Karpas-422 (cell line): ENCODE measurements at places on chromosomes 3 and 15. TPM values are rescaled to one million over a fixed set of nuclear protein-coding genes. Genes with fewer than 3 reads are reported as not detected.

DNA sequence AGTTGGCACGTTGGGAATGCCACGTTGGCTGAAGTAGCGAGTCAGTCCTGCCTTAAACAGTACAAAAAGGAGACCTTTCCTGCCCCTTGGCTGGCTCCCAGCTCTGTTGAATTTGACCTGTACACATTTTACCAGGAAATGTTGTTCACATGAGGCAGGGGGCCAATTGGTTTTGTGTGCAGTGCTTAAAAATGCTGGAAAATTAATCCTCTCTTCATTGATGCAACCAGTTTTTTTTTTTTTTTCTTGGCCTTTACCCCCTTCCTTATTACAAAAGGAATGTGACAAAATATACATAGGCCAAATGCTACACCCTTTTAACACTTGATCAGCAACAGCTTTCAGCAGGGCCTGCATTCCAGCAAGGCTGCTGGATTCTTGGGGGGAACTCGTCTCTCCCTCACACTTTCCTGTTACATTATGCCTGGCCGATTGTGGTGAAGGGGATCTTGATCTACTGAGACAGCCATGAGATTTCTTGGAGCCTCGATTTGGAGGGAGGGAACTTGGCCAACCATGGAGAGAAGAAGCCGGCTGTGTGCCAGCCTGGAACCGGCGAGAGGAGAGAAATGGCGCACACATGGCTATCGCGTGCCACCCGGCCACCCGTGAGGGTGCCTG lies 93.1 kb downstream of the DNASE1L3 start:
- no peak for DNase-seq

- no peak for DNase-seq
Observed at GRCh38 chr3:64321747-64322146, 96.5 kb upstream of the PRICKLE2 start.

- no peak for DNase-seq
Observed at GRCh38 chr3:64094713-64095079, 71.4 kb upstream of the PSMD6 start.

- DNase-seq = no peak
Observed at GRCh38 chr3:190338717-190339116, 16.5 kb upstream of the CLDN1 start.

DNA sequence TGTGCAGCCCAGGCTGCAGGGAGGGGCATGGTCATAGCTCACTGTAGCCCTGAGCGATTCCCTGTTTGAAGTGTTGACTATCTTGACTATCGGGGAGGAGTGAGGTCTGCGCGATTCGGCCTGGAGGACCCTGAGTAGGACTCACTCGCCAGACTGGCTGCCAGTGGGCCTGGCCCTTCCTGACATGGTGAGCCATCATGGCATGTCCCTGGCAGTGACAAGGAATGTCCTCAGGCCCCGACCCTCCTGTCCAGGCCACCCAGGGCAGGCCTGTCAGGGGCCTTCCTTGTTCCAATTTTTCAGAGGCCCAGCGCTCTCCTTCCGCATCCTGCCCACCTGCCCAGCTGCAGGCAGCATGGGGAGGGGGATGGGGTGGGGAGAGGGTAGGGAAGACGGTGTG lies 5.2 kb upstream of the OCA2 start:
- DNase-seq = no peak

- DNase-seq = no peak
Observed at GRCh38 chr3:197889204-197889930, 60.6 kb upstream of the RPL35A start.

DNA sequence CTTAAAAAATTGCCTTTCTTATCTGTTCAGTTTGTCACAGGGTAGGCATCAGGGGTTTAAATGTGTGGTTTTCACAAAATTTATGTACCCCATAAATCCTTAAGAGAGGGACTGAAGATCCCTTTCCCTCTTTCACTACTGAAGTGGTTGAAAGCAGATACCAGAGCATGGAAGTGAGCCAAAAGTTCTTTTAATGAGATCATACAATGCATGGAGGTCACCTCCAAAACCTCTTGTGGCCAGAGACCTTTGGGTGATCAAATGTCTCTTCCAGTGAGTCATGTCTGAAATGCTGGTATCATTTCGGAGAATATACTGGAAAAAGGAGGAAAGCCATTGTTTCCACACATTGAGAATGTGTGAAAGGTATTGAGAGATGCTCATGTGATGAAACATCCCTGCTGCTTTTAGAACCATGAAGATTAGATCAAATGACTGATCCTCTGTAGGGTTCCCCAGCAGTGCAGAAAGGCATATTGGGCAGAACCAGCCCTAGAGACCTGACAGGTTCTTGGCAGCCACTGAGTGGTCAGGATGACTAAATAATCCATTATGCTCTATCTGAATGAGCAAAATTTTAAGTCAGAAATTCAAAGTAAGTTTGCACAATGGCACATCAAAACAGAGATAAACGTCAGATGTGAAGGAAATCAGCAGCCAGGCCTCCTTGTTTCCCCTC lies 165.8 kb upstream of the SLC2A2 start:
- no peak for DNase-seq

GRCh38 chr15:27448234-27448633 lies 477.3 kb downstream of the GABRG3 start:
- DNase-seq = no peak

DNA sequence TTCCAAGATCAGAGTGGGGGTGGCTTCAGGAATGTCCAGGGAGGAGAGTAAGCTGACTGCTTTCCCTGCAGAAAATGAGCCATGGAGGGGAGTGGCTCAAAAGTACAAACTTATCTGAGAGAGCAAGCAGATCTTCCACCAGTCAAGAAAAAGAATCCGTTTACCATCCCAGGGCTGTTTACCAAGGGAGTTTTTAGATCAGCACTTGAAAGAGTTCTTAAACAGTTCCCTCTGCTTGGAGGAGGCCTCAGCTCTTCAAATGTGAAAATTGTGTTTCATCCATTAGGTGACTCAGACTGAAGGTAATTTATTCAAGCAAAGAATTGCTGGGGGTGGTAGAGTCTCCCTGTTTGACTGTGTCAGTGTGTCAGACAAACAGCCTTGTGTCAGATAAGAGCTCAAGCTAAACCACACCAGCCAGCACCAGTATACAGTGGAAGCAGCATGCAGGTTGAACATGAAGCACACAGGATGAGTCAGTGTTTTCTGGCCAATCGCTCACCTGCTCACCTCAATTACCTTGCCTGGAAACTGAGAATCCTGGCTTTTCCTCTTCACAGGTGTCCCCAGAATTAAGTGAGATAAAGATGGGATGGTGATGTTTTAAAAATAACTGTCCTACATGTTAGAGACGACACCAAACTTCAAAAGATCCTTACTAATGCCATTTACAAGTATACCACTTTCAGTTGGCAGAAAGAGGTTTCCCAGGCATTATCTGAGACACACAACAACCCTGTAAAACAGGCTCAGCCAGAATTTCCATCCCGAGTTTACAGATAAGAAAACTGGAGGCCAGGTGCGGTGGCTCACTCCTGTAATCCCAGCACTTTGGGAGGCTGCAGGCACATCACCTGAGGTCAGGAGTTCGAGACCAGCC lies 21.7 kb downstream of the SH3BP5 start:
- no peak for DNase-seq

GRCh38 chr3:54150864-54151467 lies 28.6 kb downstream of the CACNA2D3 start:
- no peak for DNase-seq

DNA sequence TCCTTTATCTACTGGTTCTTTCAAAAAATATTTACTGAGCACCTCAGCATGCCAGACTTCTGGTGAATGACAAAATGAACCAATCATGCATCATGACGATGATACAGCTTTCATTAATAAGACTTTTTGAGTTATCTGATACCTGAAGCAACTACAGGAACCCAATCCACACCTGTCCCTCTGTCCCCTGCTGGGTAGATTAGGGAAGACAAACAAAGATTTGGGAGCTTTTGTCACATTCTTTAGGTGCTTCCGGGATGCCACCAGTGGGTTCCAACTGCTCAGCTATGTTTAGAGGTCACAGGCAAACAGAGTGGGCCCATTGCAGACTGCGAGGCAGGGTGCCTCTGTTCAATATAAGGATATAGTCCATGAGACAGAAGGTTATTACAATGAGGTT lies 1020.5 kb upstream of the CFAP20DC start:
- DNase-seq = no peak

- no peak for DNase-seq
Observed at GRCh38 chr3:154684440-154684839, 254.4 kb upstream of the GPR149 start.

DNA sequence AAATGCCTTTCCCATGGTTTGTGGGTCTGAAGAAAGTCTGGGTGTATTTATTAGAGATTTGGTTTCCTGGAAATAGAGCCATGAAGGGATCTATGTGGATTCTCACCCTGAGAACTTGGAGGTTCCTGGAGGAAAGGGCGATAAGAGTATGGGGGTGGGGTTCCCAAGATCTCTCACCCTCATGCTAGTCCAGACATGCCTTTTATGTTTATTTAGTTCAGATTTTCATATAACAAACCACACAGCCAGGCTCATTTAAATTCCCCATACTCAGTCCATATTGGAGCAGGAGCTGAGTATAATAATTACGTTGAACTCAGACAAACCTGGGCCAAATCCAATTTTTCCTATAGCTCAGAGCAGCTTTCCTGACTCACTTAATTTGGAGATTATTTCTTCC lies 566.6 kb downstream of the GOLGA6L6 start:
- no peak for DNase-seq

DNA sequence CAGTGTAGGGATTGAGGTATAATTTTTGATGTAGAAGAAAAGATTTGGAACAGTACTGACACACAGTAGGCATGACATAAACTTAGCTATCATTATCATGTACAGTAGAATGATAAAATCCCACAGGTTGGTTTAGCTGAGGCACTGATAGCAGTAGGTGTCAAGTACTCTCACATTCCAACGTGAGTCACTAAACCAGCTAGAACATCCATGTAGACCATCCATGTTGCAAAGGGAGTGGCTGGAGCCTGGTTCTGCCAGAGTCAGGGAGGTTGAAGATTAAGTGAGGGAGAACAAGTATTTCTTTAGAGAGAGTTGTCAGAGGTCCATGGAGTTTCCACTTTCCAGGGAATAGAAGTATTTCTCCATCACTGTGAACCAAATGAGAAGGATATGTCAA lies 157.2 kb upstream of the TMEM108 start:
- DNase-seq = no peak

DNA sequence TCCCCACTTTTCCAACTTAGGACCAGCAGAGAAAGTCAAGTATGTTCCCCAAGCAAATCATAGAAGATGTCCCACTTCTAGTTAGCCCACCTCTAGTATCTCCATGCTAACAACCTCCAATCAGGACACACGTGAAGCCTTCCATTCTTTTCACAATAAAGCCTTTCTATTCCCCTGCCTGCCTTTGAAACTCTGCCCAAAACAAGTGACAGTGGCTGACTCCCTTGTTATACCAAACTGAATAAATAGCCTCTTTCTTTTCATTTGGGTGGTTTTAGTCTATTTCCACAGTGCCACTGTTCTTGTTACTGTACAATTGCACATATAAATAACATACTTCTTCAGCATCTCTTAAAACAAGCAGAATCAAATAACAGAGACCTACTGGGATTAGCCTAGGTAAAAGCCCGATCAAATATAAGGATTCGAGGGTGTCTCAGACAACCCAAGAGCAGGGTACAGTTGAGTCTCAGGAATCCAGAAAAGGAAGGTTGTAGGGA lies 118.0 kb upstream of the NPHP3 start:
- no peak for DNase-seq

- no peak for DNase-seq
Observed at GRCh38 chr3:34504366-34504765, 705.9 kb downstream of the PDCD6IP start.

DNA sequence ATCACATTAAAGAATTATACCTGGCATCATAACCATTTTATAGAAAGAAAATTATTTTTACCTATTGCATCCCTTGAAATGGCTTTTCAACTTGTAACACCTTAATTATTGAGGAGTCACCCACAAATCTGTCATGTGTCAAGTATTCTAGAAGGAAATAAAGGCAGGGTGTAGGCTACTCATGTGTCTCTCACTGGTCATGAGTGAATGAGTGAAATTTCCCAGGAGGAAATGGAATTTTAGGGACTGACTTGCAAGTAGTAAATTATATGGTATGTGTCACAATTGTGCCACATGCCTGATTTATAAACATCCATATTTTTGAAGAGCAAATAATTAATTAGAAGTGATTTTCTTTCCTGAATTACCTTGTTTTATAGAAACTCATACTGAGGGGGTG lies 310.5 kb upstream of the ADAMTS9 start:
- DNase-seq = no peak

DNA sequence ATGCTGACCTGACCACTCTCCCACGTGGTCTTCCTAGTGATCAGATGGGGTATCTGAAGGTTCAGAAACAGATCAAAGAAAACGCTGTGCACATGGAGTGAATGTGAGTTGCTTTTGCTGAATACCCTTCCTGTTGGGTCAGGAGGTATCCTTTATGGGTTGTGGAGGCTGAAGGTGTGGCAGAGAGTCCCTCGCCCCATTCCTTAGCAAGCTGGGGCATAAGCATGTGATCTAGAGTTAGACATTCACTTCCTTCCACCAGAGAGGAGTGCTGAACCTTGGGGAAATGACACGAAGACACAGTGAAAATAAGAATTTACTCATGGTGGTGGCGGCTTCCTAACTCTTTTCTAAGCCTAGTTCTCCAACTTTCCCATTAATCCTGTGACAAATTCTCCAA lies 27.8 kb upstream of the SPTBN5 start:
- no peak for DNase-seq

- DNase-seq = no peak
Observed at GRCh38 chr15:48622237-48622636, 23.3 kb downstream of the FBN1 start.

- no peak for DNase-seq
Observed at GRCh38 chr3:30604093-30604492, 2.3 kb upstream of the TGFBR2 start.

GRCh38 chr15:65210770-65211481 lies at the start of gene CILP:
Gene CILP, minus strand, starts transcription at chr15:65211473. Its CDS starts 1,718 bp downstream, at chr15:65209755.
- DNase-seq = no peak

- no peak for DNase-seq
Observed at GRCh38 chr3:28575746-28576613, 227.4 kb upstream of the AZI2 start.

DNA sequence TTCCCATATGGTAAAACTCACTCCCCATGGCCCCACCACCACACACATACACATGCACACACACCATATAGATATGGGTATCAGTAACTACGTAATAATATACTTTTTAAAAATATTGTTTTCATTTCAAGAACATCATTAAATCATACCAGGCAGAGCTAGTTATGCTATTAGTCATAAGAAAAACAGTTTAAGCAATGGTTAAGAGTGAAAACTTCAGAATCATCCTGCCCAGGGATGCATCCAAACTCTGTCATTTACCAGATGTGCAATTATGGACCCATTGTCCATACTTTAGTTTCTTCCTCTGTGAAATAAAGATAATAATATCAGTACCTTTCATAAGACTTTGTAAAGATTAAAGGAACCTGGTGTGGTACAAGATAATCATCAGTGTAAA lies 608.3 kb downstream of the RBMS3 start:
- DNase-seq = no peak

Gene CGNL1
- total RNA-seq = not detected in 2 replicates

Gene SLC6A20
- total RNA-seq = not detected in 2 replicates

Gene LRRK1
- total RNA-seq = 46.6 and 87.3 TPM in 2 replicates

Gene PTH1R
- not detected in 2 replicates for total RNA-seq

Gene REC114
- not detected in 2 replicates for total RNA-seq

Gene ZDHHC23
- total RNA-seq = 32.1 and 35.6 TPM in 2 replicates

Gene ARL6
- 13.5 and 33.7 TPM in 2 replicates for total RNA-seq
